ENCODE measurements at places on chromosomes 16 and 17.

DNA sequence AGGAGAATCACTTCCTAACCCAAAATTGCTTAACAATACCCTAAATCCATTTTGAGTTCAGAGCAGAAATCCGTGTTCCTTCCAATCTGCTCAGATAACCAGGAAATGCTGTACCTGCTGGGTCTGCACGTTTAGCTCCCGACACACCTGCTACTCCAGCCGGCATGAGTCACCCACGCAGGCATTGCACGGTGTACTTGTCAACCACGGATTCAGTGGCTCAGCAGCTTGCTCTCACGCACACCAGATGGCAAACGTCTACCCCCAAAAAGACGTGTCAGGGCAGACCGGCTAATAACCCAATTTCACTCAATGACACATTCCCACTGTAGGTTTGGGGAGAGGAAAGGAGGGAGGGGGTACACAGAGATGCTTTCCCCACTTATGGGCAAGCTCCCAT is 468.1 kb downstream of the SOX9 start:
- no peak for DNase-seq

- DNase-seq = no peak
Measured at GRCh38 chr17:13757871-13758270, 156.1 kb upstream of the HS3ST3A1 start.

DNA sequence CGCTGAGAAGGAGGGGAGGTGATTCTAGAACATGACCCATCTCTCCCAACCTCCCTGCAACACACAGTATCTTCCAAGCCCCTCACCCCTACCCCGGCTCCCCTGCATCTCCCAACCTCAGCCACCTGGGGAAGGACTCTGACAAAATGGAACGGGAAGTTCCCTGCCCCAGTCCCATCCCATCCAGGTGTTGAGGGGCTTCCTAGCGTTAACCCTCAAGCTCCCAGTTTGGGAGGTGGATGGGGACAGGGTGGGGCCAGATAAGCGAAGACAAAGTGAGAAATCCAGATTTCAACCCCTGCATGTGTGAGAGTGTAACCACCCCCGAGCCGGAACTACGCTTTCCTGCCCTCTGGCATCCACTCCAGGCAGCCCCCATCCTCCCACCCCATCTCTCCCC is 1.8 kb downstream of the ZSCAN10 start:
- no peak for DNase-seq

- DNase-seq = no peak
Measured at GRCh38 chr16:84836234-84836647, 16.5 kb downstream of the CRISPLD2 start.

DNA sequence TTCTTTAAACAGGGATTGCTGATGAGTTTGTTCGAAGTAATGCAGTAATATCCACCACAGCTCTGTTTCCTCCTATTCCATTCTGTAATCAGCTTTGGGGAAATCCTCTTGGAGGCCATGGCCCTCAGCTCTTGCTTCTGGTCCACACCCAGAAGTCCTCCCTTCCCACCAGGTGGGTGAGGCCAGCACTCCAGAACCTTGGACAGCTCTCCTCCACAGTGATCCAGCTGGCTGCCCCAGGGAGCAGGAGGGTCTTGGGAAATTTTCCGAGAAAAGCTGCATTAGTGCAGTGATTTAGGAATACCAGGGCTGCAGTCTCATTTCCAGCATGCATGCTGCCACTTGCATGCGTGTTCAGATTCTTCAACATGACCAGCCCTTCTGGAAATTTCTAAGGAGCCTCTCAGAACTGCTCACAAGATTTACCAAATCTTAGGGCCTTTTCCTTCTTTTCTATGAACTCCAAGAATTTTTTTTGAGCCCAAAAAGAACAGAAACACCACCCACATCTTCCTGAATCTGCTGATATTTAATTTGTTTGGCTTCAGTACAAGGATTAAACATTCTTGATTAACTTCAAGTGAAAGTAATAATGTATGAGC is 4.2 kb downstream of the SMPD3 start:
- no peak for DNase-seq

DNA sequence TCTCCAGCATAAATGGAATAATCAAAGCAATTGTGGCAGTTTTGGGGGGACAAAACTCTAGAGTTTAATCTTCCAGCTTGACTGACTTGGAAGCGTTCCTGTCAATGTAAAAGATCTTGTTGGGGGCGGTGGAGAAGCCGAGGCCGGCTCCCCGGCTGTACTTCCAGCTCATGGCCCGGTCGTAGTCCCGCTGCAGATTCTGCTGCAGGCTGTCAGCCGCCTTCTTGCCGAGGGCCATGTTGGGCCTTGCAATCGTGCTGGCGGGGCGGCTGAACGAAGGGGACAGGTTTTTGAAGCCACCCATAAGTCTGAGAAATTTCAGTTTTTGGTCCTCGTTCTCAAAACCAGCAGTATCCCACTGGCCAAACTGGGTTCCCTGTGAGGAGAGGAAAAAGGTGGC is 11.2 kb downstream of the KNOP1 start:
- DNase-seq = no peak

- DNase-seq = no peak
Measured at GRCh38 chr16:78506367-78507193, 407.1 kb downstream of the WWOX start.

GRCh38 chr16:4200000-4200780 is 41.7 kb downstream of the SRL start:
- no peak for DNase-seq

GRCh38 chr16:72129976-72130656 is 36.5 kb downstream of the DHX38 start:
- DNase-seq = no peak

DNA sequence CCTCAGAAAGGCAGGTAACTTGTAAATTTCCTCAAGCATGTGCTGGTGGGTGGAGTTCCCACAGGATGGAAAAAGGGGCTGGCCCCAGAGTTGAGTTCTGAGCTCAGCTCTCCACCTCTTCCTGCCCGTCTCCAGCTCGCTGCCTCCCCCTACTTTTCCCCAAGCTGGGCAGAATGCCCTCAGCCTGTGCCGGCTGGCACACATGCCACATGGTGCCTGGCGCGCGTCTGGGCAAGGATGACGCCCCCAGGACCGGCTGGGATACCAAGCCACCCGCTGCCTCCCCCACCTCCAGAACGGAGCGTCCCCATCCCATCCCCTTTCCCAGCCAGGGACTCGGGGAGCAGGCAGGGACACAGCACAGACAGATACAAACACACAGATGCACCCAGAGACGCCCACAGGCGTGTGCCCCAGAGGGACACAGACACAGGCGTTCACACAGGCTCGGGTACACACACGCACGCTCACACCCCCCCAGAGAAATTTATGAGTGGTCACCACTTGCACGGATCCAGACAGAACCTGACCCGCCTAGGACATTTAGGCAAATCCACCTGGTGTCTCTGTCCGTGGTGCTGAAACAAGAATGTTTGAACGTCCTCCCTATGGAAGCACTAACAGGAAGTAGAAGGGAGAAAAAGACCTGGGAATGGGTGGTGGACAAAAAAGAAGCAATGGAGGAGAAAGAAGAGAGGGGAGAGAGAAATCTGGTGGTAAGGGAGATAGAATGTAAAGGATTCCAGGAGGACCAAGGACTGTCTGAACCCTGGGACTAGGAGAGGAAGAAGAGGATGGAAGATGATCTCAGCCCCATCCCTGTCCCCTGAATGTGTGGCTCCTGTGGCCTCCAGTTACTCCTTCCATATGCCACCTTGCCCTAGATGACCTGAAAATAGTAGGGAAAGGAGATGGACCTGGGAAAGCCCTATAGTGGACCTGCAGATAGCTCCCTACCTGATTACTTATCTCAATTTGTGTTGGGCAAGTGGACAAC is 15.5 kb downstream of the NEUROD2 start:
- no peak for DNase-seq

GRCh38 chr17:8254881-8255280 is 5.8 kb downstream of the PFAS start:
- DNase-seq = no peak

GRCh38 chr16:23408242-23408822 is 44.7 kb downstream of the COG7 start:
- DNase-seq = no peak

- DNase-seq = no peak
Measured at GRCh38 chr16:72092832-72093447, 480 bp downstream of the TXNL4B start.

- DNase-seq = no peak
Measured at GRCh38 chr17:78383725-78384471, 5.4 kb downstream of the PGS1 start.

- DNase-seq = no peak
Measured at GRCh38 chr17:20141198-20141972, 132.2 kb downstream of the SPECC1 start.

DNA sequence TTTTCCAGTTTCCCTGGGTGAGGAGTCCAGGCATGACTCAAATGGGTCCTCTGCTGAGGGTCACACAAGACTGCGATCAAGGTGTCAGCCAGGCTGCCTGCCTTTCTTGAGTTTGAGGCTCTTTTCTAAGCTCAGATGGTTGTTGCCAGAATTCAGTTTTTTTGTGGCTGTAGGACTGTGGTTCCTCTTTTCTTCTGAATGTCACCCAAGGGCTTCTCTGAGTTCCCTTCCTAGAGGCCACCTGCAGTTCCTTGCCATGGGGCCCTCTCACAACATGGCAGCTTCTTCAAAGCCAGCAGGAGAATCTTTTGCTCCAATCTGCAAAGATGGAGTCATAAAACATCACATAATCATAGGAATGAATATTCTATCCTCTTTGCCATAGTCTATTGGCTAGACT is 17.5 kb downstream of the LIMD2 start:
- DNase-seq = no peak

DNA sequence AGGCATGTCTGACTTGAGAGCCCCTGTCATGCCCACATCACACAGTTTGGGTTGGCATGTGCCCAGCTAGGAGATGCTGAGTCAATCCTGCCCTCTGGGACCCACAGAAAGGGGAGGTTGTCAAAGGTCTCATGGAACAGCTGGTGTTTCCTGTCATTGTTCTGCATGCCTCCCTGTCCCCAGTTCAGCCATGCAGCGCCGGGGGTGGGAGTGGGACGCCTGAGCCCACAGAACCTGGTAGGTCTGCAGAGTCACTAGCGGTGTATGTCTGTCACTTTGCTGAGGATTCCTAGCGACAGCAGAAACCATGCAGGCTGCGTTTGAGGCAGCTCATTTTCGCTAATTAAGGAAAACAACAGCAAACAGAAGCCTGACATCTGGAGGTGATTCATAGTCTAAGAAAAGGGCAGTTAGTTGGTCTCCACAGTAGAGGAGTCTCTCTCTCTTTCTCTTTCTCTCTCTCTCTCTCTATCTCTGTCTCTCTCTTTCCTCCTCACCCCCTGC is 19.6 kb upstream of the CCL1 start:
- DNase-seq = no peak

- DNase-seq = no peak
Measured at GRCh38 chr17:17497065-17497844, 1.1 kb upstream of the RASD1 start.

- no peak for DNase-seq
Measured at GRCh38 chr16:57741660-57742191, 6.2 kb downstream of the KATNB1 start.

DNA sequence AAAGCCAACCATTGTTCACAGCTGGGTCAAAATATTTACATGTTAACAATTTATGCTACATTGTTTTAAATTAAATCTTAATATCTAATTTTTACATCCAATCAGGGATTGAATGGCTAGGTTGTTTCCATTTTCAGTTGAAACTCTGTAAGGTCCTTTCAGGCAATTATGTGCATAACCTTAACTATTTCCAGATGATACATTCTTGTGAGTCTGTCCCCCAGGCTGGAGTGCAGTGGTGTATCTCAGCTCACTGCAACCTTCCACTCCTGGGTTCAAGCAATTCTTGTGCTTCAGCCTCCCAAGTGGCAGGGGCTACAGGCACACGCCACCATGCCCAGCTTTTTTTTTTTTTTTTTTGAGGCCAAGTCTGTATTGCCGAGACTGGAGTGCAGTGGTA is 10.4 kb downstream of the CDC42EP4 start:
- DNase-seq = no peak

- DNase-seq = no peak
Measured at GRCh38 chr16:47715442-47716083, 254.4 kb downstream of the PHKB start.

DNA sequence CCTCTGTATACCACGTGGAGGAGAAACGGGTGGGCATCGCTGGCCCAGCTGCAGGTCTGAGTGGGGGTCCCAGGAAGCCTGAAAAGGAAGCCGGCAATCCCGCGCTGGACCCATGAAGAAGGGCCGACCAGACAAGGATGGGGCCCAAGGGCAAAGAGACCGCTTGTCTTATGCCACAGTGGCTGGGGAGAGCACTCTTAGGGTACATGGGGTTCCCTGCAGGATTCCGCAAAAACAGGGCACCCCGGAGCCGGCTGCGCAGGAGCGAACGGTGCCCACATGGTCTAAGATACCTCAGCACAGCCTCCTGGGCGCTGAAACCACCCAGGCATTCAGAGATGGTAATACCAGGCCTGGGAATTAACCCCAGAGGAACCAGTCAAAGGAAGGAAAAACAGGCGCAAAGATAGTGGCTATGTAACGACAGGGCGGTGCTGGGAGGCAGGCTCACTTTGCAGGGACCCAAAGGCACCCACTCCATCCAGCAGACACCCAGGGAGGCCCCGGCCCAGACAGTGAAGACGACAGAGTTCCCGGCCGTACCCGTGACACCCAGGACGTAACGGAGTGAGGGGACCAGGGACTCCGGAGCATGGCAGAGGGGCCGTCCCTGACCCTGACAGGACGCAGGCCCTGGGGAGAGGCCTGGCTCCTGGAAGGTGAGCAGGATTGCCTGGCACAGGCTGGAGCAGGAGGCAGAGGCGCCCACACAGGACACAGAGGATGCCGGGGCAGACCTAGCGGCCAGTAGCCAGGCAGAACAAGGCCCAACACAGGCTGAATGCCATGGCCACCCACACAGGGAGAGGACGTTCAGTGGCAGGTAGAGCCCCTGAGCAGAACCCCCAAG is 10.3 kb downstream of the PIEZO1 start:
- no peak for DNase-seq

DNA sequence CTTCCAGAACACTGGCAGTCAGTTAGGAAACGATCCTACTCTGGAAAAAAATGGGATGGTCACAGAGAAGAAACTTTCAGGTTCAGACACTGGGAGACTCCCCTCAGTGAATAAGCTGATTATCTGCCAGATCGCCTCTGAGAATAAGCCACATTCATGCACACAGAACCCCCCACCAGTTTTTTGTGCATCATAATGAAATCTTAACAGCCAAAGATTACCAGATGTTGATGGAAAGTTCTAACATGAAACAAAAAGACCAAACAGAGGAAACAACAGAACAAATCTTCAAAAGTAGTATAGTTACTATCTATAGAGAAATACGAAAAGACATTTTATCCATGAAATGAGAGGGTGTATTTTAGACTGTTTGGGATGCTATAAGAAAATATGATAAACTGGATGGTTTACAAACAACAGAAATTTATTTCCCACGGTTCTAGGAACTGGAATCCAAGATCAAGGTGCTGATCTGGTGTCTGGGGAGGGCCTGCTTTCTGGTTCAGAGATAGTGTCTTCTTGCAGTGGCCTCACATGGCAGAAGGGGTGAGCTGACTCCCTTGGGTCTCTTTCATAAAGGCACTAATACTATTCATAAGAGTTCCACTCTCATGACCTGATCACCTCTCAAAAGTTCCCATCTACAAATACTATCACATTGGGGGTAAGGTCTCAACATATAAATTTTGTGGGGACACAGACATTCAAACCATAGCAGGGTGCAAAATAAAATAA is 8.0 kb upstream of the AMZ2 start:
- DNase-seq = no peak

All from stimulated activated CD8-positive, alpha-beta memory T cell treated with anti-CD3 and anti-CD28 coated beads, Interleukin-7, amount 100 ng/mL, for 4 hours (primary cell).